Fibroblast of skin of left quadriceps (primary cell): ENCODE measurements at places on chromosomes 5 and 9.

DNA sequence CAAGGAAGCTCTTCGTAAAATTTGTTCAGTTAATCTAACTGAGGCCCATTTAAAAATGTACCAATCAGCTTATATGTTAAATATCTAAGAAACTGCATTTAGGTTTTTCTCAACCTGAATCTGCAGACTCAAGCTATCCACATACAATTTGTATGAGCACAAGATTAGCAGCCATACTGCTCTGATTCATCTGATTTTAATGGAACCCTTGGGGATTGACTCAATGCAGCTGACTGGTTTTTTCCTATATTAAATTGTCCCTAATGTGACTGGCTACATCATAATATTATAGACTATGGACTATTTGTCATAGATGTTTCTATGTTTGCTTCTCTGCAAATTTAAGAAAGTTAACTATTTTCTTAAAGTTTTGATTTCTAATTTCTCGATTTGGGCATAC lies 451.0 kb upstream of the TUSC1 start:
- peak; percentile 55 for DNase-seq

- peak; percentile 57 for DNase-seq
These were observed 204.2 kb downstream of the ARHGAP26 start for GRCh38 chr5:142974409-142974808.

DNA sequence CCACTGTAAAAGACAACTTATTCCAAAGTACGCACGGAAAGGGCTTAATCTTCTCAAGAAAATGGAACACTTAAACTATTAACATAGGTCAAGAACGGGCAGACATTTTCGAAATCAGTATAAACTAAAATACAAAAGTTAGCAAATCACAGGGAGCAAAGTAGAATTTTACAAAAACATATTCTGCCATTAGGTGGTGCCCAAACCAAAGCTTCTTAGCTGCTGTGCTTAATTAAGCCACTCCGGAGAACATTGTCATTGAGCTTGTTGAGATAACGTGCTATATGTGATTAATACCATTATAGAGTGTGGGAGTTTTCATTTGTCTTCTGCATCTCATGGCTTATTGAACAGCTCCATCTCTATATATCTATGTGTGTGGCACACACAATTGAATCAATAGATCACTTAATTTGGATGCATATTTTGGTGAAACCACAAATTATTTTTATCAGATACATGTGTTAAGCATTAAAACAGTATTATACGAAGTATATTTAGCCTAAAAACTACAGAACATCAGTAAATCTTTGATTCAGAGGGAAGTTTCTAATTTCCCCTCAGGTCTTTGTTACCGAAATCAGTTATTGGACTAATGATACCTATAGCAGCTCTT lies 23.4 kb downstream of the UBLCP1 start:
- peak; percentile 24 for DNase-seq

DNA sequence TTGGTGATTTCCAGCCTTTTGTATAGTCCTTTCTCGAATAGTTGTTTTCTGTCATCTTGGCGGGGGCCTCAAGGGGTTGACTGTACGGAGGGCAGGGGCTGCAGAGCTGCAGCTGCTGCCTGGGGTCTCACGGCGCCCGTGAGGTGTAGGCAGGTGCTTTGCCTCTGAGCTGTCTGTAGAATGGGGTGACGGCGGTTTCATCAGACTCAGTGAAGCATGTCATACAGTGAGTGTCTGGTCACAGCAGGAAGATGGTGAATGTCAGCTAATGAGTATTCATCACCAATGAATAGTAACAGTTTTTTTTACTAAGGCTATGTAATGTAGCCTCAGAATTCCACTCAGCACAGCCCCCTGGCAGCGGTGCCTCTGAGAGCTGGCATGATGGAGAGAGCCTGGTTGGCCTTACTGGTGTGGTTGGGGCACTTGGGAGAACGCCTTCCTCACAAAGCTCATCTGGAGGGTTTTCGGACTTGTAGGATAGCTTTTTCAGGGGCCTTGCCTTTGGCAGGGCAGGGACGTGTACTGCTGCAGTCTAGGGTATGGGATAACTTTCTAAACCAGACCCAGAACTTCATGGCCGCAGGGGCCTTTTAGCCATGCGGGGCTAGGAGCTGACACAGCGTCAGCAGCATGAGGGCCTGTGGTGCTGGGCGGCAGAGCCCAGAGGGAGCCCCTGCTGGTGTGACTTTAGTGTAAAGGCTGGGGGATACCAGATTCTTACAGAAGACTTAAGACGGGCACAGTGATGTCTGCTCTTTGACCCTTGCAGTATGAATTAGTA lies 15.0 kb downstream of the TENT4A start:
- no peak for DNase-seq

- no peak for DNase-seq
These were observed 5.4 kb upstream of the SLC1A3 start for GRCh38 chr5:36600917-36601527.

GRCh38 chr9:122464633-122465567 lies 12.8 kb downstream of the OR1J1 start:
- DNase-seq = peak; percentile 56

DNA sequence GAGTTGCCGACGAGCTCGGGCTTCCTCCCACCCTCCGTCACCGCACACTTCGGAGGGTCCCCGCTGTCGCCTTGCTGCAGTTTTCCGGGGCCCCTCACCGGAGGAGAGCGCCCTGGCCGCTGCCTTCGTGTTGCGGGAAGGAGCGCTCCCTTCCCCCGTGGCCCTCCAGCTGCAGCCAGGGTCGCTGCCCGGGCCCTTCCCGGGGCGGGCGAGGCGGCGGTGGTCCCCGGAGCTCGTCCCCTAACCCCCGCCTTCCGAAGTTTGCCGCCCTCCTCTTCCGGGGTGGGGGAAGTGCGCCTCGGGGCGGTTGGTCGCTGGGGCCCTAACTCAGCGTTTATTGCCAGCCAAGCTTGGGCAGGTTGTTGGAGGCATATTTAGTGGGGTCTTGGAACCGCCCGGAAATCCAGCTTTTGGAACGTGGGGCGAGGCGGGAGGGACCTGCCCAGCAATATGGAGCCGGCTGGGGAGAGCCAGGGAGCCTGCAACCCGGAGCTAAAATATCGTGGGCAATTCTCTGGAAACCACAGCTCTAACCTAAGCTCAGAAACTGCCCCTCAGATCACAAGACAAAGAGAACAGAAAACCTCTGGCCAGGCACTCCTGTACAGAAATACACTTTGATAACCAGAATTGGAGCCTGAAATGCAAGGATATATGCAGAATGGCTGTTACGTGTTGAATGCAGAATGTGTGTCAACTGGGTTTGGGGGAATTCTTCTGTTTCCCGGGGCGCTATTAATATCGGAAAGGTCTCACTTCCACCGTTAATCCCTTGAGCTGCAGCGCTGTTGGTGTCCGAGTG lies 890 bp downstream of the PIK3R1 start:
- no peak for DNase-seq

- no peak for DNase-seq
These were observed 124.1 kb upstream of the RETREG1 start for GRCh38 chr5:16740811-16741392.

DNA sequence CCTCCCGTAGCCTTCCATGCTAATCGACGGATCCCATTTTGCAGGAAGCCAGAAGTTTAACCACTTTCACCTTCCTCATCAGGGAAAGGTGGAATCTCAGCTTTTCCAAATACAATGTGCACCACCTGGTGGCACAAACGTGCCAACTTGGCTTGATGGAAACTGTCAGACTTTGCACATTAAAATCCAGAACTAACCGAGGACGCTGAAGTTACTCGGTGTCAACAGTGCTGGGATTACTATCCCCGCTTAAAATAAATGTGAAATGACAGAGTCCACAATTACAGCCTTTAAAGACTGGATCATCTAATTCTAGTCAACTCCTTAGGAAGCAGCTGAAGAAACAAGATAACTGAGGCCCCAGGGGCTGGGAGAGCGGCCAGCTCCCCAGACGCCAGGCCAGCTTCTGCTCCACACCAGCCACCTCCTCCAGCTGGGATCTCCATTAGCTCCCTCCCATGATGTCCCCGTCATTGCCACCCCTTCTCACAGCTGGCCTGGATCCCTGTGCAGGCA lies 50.1 kb upstream of the RETREG1 start:
- no peak for DNase-seq

DNA sequence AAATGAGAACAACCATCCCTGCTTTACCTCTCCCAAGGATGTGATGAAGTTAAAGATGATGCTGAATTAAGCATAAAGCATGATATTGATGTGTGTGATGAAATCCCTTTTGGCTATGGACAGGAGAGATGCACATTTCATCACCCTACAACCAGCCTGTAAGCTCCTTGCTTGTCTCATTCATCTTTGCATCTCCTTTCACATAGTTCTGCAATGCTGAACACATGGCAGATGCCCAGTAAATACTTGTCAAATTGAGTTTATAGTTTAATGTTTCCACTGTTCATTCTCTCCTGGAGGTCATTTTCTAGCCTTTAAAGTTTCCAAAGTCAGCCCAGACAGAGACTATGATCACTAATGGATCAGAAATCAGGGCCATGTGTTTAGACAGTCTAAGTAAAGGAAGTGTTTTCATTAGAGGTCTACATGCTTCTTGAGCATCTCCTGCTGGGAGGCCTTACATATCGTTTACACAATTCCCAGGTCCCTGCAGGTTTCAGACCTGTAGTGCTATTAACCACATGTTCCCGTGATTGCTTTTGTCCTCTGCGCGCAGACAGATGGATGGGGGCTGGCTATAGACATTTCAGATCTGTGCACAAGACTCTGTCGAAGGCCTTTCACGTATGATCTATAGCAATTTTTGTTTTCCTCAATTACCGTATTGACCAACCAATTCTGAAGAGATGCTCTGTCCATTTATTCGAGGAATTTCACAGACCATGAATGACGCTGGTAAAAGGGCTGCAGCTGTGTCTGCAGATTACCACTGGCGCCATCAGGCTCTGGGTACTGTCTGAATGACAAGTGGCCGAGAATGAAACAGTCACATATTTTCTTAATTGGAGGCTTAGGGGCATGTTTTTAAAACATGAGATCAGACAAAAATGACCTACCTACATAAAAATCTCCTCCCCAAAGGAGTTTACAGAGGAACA lies 49.0 kb upstream of the CKMT2 start:
- no peak for DNase-seq

GRCh38 chr9:122213102-122213588 lies 15.6 kb downstream of the LHX6 start:
- no peak for DNase-seq

- DNase-seq = no peak
These were observed 1.1 kb upstream of the SH3TC2 start for GRCh38 chr5:149063896-149064478.

DNA sequence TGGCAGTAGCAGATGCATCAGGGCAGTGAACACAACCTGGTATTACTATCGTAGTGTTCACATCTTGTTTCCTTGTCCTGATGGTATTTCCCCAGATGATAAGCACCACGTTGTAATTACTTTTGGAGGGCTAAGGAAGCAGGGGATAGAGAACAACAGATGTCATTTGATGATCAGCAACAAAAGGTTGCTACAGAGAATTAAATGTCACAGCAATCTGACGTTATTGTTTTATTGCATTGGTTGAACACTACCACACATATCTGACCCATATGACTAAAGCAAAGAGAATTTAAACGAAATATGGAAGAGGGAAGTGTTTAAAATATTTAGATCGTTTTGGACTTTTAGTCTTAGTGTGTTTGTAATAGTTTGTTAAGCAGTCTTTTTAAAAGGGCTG lies 408.3 kb downstream of the SH3GL2 start:
- DNase-seq = no peak

- DNase-seq = no peak
These were observed 82.3 kb downstream of the CEMIP2 start for GRCh38 chr9:71685988-71686387.

DNA sequence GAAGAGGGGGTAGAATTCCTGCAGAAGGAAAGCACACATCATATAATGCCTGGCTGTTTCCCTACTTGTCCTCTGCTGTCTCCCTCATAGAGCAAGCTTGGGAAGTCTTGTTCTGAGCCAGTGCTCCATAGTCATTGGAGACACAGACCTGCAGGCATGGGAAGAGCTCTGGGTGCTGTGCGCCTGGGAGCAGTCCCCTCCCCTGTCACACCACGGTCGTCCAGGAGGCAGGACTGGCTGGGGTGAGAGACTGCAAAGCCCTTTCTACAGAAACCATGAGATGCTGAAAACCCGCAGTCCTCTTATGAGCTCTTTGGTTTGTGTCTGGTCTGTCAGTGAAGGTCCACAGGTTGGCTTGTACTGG lies 64.6 kb downstream of the GPR21 start:
- no peak for DNase-seq

DNA sequence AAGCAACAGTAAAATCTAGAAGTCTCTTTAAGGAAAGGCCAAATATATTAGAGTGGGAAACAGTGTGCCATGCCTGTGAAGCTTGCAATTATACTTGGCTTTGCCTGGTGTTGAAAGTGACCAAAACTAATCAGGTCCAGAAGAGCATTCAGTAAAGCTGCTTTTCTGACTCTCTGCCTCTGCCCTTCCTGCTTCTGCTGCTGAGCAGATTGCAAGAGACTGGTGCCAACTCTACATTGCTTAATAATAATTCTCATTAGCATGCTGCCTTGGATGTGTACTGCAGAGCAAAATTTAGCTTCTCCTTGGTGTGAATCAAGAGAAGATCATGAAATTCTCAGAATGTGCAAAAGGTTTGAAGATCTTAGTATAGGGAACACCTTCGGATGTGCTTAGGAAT lies 120.4 kb upstream of the RFX3 start:
- DNase-seq = no peak

DNA sequence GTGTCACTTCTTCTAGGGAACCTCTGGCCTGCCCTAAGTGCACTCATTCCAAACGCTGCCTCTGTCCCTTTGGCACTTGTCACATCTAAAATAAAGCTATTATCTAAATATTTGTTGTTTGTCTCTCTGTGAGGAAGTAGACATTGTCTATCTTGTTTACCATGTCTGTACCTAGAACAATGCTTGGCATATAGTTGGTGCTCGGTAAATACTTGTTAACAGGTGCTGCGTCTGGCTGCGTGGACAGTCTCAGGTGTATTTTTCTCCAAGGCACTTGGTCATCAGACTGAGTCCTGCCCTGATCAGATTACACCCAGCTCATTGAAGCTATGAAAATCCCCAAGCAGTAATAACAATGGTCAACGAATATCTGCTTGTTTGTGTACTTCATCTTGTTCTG lies 174.9 kb upstream of the SMIM23 start:
- DNase-seq = no peak

DNA sequence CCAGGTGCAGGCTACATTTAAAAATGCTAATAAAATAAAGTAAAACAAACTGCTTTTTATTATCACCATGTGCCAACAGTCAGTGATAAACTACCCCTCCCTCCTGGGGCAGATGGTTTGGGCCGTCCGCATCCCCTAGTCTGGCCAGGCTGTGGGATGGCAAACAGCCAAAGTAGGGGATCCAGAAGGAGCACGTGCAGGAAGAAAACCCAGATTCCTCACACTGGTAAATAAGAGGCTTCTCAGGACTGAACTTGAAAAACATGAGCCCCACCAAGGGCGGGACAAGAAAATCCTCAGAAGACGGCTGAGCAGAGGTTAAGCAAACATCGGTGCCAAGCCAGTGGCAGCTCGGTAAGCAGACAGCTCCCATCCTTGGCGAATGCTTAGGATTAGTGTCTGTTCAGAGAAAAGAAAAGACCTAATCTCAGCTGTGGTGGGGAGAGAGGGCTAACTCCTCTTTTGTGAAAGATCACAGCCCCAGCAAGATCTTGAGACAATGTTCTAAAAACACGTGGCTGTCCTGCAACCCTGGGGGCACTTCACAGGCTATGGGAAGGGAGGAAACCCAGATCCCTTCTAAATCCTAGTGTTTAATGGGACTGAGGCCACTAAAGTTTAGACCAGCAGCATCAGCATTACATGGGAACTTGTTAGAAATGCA lies 46.5 kb upstream of the GDNF start:
- no peak for DNase-seq
